Fibroblast of lung (primary cell): ENCODE measurements at places on chromosomes 2 and 18. TPM values are rescaled to one million over a fixed set of nuclear protein-coding genes. Genes with fewer than 3 reads are reported as not detected.

- no peak overlapping the region for H3K4me3 ChIP-seq
- peaks cover 9% of the 10 kb centered on the region for H3K36me3 ChIP-seq
- no peaks in the 10 kb centered on the region for H3K27me3 ChIP-seq
- peak overlapping the region; percentile 86 for H3K27ac ChIP-seq
Measured at GRCh38 chr2:85605406-85606115, 3.1 kb upstream of the TMEM150A start.

PSMD14 gene
- total RNA-seq: 57.0 and 69.2 TPM in 2 replicates

DNA sequence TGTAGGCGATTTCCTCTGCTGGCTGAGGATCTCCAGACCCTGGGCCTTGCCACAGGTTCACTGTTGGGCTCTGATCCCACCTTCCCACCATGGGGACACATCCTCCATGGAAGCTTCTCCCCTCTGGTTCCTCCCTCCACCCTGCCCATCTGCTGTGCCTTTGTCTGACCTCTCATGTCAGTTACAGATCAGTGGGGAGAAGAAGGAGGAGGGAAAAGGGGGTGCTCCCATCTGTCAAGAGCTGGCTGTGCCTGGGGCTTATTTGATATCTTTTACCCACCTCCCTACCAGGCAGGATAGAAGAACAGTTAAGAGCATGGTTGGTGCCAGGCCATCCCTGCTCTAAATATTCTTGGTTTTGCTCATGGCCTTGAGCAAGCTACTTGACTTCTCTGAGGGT lies 12.3 kb upstream of the DNAJB2 start:
- no peak for DNase-seq
- no peaks in the 10 kb centered on the region for H3K4me1 ChIP-seq
- H3K36me3 ChIP-seq: no peaks in the 10 kb centered on the region
- no peak overlapping the region for H3K27ac ChIP-seq
- peaks cover 18% of the 10 kb centered on the region for H3K27me3 ChIP-seq

NGEF gene
- total RNA-seq: under 0.01 TPM in 1 of 2 replicates, not detected in the other

SPR gene
- 23.3 and 25.9 TPM in 2 replicates for total RNA-seq

C2orf80 gene
- total RNA-seq: not detected in 2 replicates

CABYR gene
- total RNA-seq: 5.6 and 14.0 TPM in 2 replicates

DNA sequence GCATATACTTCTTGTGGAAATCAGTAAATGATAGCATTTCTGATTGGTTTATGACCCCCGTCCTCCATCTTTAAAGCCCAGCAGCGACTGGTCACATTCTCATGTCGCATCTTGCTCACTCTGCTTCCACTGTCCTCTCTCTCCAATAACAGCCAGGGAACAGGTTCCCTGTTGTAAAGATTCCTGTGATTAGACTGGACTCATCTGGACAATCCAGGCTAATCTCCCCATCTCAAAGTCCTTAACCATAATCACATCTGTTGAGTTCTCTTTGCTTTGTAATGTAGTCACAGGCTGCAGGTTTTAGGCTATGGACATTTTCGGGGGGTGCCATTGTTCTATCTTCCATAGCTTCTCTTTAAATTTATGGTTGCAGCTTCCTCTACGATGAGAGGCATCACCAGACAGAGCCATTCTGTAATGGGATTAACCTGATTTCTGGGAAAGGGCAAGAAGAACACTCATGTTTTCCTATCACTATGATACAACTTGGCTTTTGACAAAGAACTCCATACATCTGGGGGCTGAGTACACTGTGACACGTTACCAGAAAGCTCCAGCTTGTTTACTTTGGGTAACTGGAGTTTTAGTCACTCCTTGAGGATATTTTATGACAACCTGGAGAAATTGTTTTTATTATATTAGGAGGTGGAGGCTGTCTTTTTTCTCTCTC lies 159.0 kb downstream of the NYAP2 start:
- no peaks in the 10 kb centered on the region for H3K36me3 ChIP-seq
- no peaks in the 10 kb centered on the region for H3K4me1 ChIP-seq
- no peaks in the 10 kb centered on the region for H3K27me3 ChIP-seq

DNA sequence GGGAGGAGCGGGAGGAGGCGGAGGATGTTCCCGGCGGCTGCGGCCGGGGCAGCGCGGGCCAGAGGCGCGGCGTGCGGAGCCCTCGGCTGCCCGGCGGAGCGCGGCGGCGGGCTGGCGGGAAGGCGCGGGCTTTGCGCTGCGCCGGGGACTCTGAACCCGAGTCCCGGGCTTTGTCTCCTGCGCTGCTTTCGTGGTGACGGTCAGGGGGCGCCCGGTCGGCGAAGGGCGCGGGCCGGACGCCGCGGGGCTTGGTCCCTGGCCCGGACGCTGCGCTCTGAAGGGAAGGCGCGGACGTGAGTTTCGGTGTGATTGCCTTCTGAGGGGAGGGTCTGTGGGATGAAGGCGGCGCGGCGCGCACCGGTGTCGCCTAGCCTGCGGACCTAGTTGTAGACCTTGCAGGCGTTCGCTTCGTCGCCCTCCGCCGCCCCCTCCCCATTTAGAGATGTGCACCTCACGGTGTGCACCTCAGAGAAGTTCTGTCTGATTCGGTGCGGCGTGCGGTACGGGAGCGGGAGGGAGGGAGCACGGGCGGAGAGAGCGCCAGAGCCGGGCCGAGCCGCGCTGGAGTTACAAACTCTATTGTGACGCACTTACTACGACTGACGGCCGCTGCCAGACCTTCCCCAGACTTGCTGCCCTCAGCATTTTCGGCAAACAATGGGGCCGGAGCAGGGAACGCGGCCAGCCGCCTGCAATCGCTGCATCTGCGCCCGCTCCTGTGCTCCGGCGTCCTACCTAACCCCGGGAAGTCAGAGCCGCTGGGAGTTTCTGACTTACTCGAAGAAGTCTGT lies 2.1 kb downstream of the BCL2L11 start:
- H3K27ac ChIP-seq: peak overlapping the region; percentile 72
- peaks cover 3% of the 10 kb centered on the region for H3K4me1 ChIP-seq
- H3K27me3 ChIP-seq: peaks cover 12% of the 10 kb centered on the region
- H3K4me3 ChIP-seq: peak overlapping the region; percentile 93
- no peaks in the 10 kb centered on the region for H3K36me3 ChIP-seq
- DNase-seq: peak; percentile 85

DNA sequence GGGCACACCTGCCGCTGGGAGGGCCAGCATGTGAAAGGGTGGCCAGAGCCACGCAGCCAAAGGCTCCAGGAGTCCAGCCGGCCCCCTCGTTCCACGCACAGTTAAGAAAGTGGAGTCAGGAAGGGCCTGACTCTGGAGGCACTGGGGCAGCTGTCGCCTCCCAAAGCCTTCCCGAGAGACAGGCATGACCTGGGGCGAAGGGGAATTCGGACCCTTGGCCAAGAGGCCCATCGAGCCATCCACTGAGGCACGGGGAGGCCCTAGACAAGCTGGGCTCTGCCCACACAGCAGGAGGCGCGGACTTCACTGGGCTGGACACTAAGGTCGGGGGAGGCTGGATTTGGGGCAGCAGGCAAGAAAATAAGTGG lies 38.5 kb upstream of the SNED1 start:
- peaks cover 23% of the 10 kb centered on the region for H3K4me1 ChIP-seq
- no peak overlapping the region for H3K27ac ChIP-seq
- no peaks in the 10 kb centered on the region for H3K36me3 ChIP-seq

ALS2 gene
- 24.4 and 30.9 TPM in 2 replicates for total RNA-seq

DTNA gene
- 28.2 and 38.8 TPM in 2 replicates for total RNA-seq

DNA sequence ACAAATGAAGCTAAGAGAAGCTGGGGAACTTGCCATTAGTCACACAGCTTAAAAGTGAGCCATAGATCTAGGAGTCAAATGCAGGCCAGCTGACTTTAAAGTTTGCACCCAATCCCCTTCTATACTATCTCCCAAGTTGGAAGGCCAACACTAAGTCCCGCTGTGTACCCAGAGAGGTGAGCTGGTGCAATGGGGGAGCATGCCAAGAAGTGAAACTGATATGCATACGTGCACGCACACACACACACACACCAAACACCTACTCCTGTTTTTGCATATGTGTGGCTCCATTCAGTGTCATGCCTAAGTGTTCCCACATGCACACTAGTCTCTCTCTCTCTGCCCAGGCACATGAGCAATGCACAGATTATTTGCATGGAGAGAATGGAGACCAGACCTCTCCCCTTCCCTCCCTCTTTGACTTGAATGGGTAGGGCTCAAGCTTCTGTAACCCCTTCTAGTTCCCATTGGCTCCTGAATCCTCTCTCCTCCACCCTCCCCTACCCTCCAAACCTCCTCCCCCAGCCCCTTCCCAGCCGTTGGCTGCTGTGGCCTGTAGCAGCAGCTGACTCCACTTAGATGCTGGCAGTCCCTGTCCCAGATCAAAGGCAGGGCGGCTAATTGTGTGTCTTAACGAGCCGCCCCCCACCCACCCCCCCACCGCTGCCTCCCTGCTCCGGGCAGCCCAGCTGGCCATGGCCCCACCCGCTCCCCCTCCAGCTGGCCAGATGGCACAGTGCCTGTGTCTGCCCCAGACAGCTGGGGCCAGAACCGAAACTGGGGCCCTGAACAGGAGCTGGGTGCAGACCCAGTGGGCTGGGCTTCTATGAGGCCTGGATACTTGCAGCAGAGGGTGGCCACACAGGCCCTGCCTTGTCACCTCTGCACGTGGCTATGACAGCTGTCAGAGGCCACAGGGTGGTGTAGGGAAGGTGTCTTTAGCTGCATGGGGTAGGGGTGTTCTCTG lies 5.6 kb downstream of the WNT10A start:
- DNase-seq: no peak
- H3K27ac ChIP-seq: no peak overlapping the region
- H3K27me3 ChIP-seq: peaks cover 36% of the 10 kb centered on the region
- no peak overlapping the region for H3K4me3 ChIP-seq

DNA sequence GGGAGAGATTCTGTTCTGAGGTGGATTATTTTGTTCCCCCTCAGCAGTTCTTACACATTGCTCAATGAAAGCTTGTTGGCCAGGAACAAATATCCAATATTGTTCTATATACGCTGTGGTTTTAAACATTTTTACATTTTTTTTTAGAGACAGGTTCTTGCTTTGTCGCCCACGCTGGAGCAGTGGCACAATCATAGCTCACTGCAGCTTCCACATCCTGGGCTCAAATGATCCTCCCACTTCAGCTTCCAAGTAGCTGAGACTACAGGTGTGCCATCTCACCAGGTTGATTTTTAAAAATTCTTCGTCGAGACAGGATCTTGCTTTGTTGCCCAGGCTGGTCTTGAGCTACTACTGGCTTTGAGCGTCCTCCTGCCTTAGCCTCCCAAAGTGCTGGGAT lies 58.9 kb upstream of the KIF5C start:
- no peaks in the 10 kb centered on the region for H3K36me3 ChIP-seq
- H3K4me3 ChIP-seq: no peak overlapping the region
- no peaks in the 10 kb centered on the region for H3K4me1 ChIP-seq
- no peak overlapping the region for H3K27ac ChIP-seq

- H3K4me1 ChIP-seq: peaks cover 13% of the 10 kb centered on the region
- no peaks in the 10 kb centered on the region for H3K27me3 ChIP-seq
- H3K4me3 ChIP-seq: no peak overlapping the region
Measured at GRCh38 chr2:150517951-150518680, 30.6 kb upstream of the RND3 start.

GRCh38 chr2:133871545-133872209 lies 303.4 kb upstream of the NCKAP5 start:
- no peak overlapping the region for H3K27ac ChIP-seq
- no peak for DNase-seq

SPOPL gene
- 15.2 and 15.7 TPM in 2 replicates for total RNA-seq

GRCh38 chr18:9775178-9775577 lies 67.1 kb downstream of the RAB31 start:
- H3K27me3 ChIP-seq: no peaks in the 10 kb centered on the region
- no peak overlapping the region for H3K27ac ChIP-seq

DNA sequence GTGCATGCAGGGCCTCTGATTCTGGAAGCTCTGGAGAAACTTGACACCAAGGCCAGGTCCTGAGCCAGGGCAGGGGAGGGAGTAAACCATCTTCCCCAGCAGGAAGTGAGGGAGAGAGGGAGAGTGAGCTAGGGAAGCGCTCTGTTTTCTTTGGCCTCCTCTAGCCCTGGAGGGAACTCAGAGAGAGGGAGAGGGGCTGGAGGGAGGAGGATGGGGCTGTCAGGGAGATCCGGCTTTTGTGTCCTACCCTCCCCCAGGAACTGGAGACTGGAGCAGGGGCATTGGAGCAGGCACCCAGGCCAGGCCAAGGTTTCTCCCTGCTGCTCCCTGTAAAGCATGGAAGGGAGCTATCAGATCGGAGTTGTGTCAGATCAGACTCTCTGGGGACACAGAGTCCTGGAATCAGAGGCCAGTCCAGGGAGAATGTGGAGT lies 22.7 kb upstream of the PKDCC start:
- H3K4me1 ChIP-seq: peaks cover 2% of the 10 kb centered on the region
- no peak overlapping the region for H3K4me3 ChIP-seq
- no peak overlapping the region for H3K27ac ChIP-seq
- H3K27me3 ChIP-seq: peaks cover 11% of the 10 kb centered on the region

DNA sequence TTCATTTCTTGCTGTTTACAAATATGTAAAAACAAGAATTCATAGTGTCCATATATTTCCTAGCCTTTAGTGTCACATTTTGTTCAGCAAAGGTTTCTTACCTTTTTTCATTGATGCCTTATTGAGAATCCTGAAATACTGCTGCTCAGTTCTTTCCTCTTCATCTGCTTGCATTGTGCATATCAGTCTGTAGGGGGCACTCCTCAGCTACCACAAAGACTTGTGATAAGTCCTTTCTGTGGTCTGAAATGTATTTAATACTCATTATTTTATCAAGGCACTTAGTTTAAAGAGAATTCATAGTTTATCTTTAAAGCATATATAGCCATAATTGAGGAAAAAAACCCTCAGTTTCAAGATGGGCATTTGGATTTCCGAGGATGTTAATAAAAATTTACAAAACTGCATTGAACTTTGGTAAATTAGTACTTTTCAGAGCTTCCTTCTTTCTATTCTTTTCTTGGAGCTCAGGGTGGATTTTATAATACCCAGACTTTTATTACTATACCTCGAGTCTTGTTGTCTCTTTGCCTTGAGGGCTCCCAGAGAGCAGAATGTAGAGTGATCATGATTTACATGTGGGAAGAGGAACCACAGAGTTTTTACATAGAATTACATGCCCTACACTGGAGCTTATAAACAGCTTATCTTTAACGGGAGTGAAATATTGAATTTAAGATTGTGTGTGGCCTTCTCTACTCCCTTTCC lies 570.1 kb downstream of the PLCL1 start:
- peak; percentile 87 for DNase-seq
- no peaks in the 10 kb centered on the region for H3K27me3 ChIP-seq
- H3K4me3 ChIP-seq: no peak overlapping the region
- no peaks in the 10 kb centered on the region for H3K36me3 ChIP-seq
- no peak overlapping the region for H3K27ac ChIP-seq
- no peaks in the 10 kb centered on the region for H3K4me1 ChIP-seq

- no peak overlapping the region for H3K4me3 ChIP-seq
- DNase-seq: peak; percentile 67
- peaks cover 4% of the 10 kb centered on the region for H3K36me3 ChIP-seq
Measured at GRCh38 chr18:55268151-55268601, 308.9 kb upstream of the CCDC68 start.

DNA sequence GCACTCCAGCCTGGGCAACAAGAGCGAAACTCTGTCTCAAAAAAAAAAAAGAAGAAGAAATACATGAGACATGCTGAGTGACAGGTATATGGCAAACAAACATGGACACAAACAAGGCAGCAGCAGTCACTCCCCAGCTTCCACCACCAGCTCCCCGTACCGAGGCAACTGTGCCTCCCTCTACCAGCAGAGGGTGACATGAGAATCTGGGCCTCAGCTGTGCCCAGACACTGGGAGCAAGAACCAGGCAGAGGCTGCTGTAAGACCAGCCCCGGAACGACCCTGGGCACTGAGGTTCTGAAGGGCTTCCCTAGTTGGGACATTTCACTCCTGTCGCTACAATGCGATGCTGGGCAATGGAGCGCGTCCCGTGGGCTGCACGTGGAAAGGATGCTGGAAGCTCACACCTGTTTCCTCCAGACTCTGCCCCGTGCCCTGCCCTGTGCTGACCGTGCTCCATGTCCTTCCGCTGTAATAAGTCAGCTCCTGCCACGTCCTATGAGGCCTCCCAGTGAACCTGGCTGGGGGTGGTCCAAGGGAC lies 37.1 kb downstream of the BOK start:
- H3K27me3 ChIP-seq: no peaks in the 10 kb centered on the region
- DNase-seq: no peak
- H3K27ac ChIP-seq: no peak overlapping the region
- no peak overlapping the region for H3K4me3 ChIP-seq
